ENCODE measurements at places on chromosomes 4 and X.

DNA sequence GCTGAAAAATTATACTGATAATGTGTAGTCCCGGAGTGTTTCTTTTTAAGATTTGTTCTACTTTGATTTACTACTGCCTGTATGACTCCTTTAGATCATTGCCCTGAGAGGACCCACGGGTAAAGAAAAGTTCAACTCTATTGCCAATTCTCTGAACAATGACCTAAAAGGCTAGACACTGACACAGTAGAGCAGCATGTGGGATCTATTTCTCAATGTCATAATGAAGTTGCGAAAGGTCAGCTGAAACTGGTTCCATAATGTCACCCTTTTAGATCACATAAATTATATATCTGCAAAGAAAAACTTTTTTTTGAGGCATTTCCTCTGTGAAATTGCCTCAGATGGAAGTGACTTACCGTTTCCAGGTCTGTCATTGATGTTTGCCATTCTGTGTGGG is 67.4 kb downstream of the GLRB start:
- no peak for DNase-seq

DNA sequence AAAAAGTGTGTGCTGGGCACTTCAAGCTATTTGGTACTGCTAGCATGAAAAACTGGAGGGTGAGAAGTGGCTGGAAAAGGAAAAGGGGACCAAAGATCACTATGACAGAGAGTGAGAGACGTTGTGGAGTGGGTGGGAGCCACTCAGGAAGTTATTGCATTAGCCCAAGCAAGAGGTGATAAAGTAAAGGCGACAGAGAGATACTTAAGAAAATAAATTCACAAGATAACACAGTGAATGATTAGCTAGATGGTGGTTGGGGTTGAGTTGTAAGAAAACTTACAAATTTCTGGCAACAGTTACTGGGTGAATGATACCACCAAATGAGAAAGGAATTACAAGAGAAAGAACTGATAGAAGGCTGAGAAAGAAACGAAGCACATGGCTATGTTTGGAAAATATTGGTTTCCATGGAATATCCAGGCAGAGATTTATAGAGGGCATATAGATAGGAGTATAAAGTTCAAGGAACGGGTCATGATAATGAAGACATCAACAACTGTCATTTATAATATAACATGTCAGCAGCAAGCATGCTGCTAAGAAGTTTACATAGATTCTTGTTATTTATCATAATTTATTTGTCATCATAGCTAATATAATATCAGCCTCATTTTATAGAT is 60.7 kb downstream of the CASK start:
- no peak for DNase-seq

DNA sequence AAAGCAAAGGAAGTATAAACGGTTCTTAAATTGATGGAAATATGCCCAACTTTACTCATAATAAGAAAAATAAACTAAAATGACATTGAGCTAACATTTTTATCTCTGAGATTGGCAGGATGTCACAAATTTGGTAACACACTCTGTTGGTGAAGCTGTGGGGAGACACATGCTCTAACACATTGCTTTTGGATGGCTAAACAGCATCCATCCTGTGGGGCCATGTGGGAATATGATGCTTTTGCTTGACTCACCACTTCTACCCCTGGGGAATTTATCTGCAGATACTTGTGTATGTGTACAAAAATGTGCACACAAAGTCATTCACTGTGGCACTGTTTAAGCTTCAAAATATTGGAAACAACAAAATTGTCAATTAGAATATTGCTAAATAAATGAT is 100.2 kb downstream of the ANAPC4 start:
- no peak for DNase-seq

DNA sequence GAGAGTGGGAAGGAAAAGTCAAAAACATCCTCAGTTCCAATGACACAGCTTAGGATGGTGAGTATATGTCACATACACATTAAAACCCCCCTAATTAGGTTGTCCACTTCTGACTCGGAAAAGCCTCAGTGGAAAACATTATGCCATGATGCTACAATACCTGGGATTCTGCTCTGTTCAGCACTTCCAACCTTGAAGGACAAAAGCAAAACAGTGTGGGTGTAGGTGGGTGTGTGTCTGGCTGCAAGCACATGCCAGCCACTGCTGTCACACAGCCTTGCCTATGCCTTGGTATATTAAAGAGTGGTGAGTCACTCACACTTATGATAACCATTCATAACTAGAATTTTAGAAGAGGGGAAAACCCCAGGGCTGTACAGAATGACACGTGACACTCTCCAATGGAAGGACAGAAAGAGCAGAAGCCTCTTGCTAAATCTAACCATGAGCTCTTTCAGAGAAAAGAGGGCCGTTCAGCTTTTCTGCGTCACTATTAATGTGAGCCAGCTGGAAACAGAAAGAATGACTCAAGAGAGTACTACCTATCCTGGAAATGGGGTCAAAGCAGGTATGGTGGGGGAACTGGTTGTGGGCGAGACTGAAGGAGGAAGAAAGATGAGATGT is 159.6 kb downstream of the TET2 start:
- no peak for DNase-seq

- no peak for DNase-seq
Measured at GRCh38 chr4:20889901-20890300, 189.6 kb downstream of the PACRGL start.

- DNase-seq, result peak; percentile 90
Measured at GRCh38 chr4:173074501-173074946, 94.1 kb upstream of the GALNT7 start.

- no peak for DNase-seq
Measured at GRCh38 chr4:1255151-1255550, 6.2 kb upstream of the CTBP1 start.

- peak; percentile 49 for DNase-seq
Measured at GRCh38 chr4:46270986-46271596, 118.8 kb downstream of the GABRA2 start.

GRCh38 chr4:41853973-41854372 is 81.3 kb upstream of the TMEM33 start:
- no peak for DNase-seq

DNA sequence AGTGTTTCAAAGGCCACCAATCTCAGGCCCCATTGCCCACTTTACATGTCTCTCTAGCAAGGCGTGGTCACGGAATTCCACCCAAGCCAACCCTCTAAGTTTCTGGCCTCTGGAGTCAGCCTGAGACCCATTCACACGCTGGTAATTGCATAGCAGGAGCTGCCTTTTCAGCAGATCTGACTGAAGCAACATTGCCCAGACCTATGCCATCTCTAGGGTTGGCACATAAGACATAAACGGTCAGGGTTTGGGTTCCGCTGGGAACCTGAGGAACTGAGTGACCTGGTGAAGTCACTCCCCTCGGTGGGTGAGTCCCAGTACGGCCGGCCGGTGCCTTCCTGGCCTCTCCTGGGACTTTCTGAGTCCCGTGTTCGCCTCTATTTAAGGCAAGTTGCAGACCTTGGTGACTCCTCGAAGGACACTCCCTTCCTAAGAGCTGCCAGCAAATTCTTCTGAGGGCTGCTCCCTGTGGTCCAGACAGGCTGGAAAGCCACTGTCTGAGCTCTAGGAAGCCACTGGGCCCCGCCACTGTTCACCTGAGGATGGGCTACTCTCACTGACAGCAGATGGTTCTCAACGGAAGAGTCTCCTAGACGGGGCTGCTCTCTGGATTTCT is 15.9 kb downstream of the CTAG1A start:
- DNase-seq, result no peak

GRCh38 chr4:29459926-29460325 is 1260.2 kb upstream of the PCDH7 start:
- DNase-seq, result peak; percentile 7

Measured in mesenchymal stem cell (in vitro differentiated cells and primary cell).